Renal cortex interstitium (tissue), 15 donors: ENCODE measurements at places on chromosomes 6 and 20. TPM values are rescaled to one million over a fixed set of nuclear protein-coding genes. Genes with fewer than 3 reads are reported as not detected.

GRCh38 chr20:20267685-20268370 is 100.1 kb upstream of the INSM1 start:
- DNase-seq: no peak

- DNase-seq: no peak
Measured at GRCh38 chr6:121929301-121929700, 470.2 kb upstream of the HSF2 start.

DNA sequence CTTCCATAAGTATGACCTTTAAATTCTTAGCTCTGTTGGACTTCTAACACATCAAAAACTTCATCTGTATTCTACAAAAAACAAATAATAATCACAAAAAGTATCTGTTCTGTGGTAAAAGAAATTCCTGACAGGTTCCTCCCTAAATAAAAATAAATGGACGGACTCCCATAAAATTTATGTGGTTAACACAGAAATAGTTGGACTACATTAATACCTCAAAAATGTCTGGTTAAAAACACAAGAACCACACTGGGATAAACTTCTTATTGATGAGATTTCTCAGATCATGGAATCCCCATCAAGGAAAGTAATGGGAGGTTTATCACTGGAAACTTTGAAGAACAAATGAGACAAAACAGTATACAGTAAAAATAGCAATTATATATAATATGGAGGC is 172.4 kb downstream of the MOXD1 start:
- no peak for DNase-seq

DNA sequence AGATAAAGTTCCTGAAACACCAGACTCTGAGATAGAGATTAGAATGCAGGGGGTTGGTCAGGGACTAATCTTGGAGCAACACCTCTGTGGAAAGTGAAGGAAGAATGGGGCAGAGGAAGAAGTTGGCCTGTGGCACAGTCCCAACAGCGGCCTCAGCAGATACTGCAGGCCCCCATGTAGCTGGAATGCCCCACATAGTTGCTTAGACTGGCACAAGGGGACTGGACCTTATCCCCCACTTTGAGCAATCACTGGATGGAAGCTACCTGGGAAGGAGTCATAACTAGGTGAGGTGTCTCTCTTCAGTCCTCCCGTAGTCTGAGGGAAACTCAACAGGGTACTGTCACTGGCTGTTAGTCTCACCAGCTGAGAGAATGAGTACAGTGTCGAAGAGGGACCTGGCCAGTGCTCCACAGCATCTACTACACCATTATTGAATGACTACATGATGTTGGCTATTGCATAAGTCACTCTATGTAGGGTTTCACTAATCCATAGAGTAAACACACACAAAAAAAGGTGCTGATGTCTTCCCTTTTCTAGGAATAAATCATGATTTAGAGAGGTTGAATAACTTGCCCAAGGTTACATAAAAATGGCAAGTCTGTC is 47.5 kb downstream of the ADGRG6 start:
- DNase-seq: no peak

DNA sequence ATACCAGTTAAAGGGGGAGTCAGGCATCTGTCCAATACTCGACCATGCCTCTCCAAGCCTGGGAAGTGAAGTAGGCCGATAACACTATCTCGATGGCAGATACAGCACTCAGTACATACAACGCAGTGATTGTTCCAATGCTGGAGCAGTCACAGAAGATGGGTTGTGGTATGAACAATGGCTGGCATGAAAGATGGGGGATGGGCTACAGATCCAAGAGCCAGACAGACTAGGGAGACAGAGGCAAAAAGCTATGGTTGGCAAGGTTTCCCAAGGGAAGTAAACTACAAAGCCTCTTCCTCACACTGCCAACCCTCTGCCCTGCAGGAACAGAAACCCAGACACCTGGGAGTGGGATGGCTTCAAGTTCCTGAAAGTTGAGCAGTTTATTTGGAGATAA is 19.2 kb downstream of the FKBP1A start:
- DNase-seq: no peak

DNA sequence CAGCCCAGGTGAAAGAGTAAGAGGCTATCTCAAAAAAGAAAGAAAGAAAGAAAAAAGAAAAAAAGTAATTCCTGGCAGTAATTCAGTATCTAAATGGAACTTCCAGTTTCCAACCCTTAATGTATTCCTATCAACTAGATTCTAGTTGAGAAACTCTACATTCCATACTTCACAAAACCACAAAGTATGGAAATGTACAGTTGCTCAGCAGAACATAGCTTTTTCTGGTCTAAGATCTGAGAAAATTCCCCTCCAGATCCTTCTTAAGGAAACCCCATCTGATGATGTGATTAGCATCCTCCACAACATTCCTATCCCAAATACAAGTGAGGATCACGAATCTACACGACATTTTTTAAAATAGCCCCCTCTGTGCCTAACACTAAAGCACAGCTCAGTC is 3.6 kb downstream of the ARMH2 start:
- DNase-seq: no peak

PCMTD2 gene
- polyA plus RNA-seq: 218 TPM

SLC22A23 gene
- 11.2 TPM for polyA plus RNA-seq
